CD4-positive, alpha-beta T cell treated with Interleukin-15 for 1 hour (primary cell): ENCODE measurements at places on chromosomes 2 and 18.

DNA sequence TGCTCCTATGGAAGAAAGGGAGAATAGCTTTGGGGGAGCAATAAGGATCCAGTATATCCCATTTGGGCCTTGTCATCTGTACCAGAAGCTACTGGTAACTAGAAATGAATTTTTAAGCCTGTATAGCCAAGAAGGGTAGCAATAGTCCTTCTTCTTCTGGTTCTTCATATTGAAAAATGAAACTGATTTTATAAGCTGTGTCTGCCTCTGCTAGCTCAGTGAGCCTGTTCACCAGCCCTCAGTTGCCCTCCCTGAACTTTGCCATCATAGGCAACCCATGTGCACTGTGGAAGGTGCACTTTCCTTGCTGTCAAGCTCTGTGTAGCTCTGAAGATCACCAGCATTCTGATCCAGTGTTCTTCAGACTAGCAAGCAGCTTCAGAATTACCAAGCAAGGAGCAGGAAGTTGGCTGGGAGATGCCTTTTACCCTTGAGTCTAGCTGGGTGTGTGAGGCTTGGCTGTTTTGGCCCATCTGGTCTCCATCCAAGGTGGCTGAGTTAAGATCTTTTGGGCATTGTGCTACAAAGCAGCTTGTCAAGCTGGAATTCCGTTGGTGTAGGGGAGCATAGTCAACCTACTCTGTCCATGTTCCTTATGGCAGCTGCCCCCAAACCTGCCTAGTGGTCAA, 55.8 kb upstream of the MGAT5 start:
- DNase-seq, result no peak

DNA sequence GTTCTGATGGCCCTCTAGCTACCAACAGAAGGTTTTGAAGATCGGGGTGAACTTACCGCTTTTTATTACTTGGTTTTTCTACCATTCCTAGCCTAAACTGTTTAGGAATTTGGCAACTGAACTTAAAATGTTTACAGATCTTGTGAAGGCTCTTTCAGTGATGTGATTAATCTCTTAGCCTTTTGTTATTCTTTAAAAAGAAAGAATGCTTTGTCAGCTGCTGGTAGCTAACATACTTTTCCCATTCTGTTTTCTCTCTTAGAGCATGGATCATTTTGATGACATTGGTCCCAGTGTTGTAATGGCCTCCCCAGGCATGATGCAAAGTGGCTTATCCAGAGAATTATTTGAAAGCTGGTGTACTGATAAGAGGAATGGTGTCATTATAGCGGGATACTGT, 18.1 kb downstream of the CPSF3 start:
- DNase-seq, result no peak

DNA sequence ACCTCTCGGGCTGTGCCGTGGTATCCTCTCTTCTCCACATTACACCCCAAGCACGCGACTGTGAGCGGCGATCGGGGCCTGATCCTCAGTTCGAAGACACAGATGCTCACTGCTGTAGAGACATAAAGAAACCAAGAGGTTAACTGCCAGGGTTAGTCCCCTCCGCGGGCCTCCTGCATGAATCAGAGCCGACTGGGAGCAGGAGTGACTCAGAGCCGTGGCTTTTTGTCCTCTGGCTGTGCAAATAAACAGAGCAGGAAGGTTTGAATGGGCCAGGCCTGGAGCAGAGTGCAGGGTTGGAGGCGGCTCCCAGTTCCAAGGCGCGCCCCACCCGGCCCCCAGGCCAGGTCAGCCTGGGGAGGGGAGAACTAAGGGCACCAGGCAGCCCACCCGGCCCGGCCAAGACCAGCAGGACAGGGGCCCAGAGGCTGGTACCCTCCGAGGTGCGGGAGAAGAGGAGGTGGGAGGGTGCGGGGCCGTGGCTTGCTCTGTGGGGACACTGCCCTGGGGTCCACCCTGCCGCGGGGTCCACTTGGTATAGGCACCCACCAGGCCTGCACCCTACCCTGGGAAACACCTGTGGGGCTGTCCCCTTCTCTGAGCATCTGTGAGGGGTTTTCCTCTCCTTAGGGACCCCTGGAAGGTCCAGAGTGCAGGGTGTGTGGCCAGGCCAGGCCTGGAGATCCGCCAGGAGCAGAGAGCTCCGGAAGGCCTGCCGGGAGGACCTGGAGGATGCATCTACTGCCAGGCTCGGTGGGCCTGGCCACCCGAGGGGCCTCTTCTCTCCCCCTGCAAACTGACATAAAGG, 16.5 kb downstream of the TWIST2 start:
- no peak for DNase-seq

DNA sequence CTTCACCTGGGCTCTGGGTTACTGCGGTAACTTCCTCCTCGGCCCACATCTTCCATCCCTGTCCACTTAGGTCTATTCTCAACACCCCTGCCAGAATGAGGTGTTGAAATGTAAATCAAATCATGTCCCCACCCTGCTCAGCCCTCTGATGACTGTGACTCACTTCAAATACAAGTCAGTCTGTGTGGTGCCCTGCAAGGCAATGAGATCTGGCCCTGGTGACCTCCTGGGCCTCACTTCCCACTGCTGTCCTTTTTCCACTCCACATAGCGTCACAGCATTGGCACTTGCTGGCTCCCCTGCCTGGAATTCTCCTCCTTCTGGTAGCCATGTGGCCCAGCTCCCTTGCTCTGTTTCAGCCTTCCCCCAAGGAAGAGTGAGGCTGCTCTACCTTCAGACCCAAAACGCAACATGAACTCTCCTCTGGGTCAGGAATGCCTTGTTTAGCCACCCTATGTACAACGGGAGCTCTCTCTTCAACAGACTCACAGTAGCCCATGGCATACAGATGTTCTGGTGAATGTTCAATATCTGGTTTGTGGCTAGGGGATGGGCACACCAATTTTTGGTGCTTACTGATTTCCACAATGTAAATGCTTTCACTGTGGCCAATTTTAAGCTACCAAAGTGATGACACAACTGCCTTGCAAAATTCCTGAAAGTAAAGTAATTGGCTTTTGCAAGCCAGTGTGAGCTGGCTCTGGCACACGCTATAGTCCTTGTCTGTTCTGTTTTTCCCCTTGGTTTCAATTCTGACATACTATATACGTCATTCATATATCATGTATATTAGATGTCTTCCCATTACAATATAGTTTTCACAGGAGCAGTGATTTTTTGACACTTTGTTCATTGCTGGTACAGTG, 550.3 kb upstream of the HS6ST1 start:
- no peak for DNase-seq

GRCh38 chr2:5685225-5685624, 7.0 kb upstream of the SOX11 start:
- no peak for DNase-seq

- no peak for DNase-seq
These were observed 8.8 kb downstream of the COL4A4 start for GRCh38 chr2:227154986-227155774.

- DNase-seq, result no peak
These were observed 3.3 kb upstream of the SATB2 start for GRCh38 chr2:199460846-199461710.

DNA sequence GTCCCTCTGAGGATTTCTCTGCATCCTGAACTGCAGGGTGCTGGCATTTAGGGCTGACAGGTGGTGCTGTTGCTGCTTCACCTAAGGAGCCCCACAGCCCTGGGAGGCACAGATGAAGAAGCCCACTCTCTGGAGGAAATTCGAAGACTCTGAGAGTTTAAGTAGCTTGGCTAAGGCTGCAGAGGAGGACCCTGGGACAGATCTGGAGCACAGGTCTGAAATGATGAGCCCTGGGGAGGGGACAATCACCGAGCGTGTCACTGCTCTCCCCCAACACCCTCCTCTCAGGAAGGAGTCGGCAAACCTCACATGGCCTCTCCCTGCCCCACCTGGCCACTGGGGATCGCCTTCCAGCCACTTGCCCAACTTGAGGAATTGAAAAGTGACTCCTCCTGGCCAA, 18.6 kb downstream of the CYP27C1 start:
- no peak for DNase-seq
